ENCODE measurements at places on chromosomes 5 and 9.

DNA sequence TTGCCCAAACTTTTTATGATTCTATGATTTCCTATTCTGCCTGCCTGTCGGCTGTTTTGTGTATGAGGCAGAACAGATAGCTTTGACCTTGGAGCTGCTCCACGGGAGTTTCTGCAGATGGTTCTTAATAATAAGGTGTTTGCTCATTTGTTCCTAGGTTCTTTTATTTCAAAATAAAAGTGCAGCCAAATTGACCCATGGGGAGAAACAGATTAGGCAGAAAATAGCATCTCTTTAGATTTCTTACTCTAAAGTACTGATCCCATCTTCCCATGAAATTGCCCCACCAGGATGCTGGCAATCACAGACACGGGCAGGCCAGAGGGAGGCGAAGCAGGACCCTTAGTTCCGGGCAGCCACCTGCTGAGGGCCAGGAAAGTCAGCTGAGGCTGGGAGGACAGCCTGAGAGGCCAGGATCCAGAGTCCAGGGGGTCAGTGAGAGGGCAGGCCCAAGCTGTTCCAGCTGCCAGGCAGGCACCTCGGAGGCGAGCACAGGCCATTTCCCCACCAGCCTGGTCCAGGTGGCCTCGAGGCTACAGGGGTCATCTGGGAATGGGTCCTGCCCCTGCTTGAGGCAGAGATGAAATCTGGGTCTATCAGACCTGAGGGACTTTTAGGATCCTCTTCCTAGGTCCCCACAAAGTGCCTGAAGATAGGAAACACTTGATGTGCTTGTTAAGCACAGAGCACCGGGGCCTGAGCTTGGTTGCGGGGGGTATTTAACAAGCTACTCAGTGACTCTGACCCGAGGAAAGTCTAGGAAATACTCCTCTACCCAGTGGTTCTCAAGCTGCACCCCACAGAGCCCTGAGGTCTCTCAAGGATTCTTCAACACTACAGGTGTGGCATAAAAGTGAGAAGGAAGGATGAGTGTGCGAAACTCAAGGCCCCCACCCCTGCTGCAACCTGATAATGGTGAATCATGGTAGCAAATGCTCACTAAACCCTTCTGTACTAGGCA lies 145.4 kb downstream of the CMYA5 start:
- DNase-seq, result no peak

GRCh38 chr9:120040896-120041295 lies 539.1 kb downstream of the CDK5RAP2 start:
- no peak for DNase-seq

- no peak for DNase-seq
Observed at GRCh38 chr5:63686938-63687337, 275.3 kb downstream of the HTR1A start.

DNA sequence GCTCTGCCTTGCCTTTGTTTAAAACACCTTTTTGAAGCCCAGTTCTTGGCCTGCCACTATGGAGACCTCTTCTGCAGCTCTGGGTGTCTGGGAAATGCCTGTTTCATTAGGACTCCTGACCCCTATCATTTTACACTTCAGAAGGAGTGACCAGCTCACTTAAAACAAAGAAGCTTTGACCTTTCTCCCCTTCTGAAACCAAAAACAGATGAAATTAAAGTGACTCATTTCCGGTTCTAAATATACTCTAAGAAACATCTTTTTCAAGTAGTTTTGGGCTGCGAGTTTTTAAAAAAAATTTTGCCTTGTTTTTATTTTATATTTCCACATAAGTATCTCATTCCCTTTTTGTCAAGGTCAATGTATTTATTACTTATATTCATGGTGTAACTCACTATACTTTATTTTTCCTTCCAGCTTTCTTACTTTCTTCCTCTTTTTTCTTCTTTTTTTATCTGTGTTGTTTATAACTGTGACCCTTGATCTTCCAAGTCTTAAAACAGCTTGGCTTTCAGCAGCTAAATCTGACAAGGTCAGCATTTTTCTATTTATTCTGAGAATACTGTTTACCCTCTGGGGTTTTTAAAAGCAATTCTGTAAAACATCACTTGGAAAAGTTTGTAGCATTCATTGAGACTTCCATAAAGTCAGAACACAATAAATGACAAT lies 672.9 kb downstream of the NR2F1-AS1 start:
- DNase-seq, result no peak

- no peak for DNase-seq
Observed at GRCh38 chr5:121384359-121384758, 467.3 kb upstream of the FTMT start.

DNA sequence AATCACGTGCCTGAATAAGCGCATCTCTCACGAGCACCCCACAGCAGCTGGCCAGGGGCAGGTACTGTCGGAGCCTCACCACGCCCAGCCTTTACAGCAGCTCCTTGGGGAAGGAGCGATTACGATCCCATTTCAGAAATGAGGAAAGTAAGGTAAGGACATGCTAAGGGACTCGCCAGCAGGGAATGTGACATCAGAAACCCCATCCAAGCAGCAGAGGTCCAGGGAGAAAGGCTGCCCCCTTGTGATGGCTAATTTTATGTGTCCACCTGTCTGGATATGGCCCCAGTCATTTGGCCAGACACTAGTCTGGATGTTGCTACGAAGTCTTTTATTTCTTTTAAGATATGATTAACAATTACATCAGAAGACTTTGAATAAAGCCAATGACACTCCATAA lies 77.3 kb downstream of the UBE2QL1 start:
- DNase-seq, result no peak

DNA sequence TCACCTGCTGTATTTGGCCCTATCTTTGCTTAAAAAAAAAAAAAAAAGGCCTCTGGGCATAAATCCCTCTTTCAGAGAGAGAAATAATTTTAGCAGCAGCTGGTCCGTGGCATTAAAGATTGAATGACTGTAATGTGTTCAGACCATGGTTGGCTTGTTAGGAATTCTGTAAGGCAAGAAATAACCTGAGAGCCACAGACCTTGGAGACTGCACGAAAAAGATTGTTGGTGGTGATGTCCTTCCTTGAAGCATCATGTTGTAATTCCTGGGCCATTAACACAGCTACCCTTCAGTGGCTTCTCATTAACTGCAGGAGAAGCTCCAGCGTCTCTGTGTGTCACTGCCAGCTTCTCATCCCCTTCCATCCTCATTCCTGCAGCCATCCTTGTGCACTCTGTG lies 79.0 kb downstream of the SGCD start:
- no peak for DNase-seq

GRCh38 chr5:21452449-21452848 lies 1400.7 kb downstream of the CDH12 start:
- DNase-seq, result no peak

- no peak for DNase-seq
Observed at GRCh38 chr9:69120380-69121154, 53.5 kb upstream of the TJP2 start.

- DNase-seq, result peak; percentile 16
Observed at GRCh38 chr9:36855448-36856315, 178.4 kb downstream of the PAX5 start.

- no peak for DNase-seq
Observed at GRCh38 chr5:144247131-144247530, 76.5 kb downstream of the KCTD16 start.

DNA sequence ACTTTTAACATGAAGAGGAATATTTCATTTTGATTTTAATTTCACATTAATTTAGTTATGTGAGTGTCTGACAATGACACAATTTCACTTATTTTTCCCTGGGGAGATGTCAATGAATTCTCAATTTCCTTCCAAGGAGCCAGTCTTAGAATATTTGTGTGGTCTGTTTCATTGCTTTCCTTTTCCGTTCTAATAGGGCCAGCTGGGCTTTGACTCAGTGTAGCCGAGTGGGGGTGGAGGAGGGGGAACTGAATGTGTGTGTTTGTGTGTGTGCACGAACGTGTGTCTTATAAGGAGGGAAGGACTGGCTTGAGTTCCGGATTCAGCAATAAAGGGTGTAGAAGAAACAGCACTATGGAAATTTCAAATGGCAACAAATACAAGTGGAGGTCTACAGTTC lies 100.0 kb downstream of the BASP1 start:
- no peak for DNase-seq

DNA sequence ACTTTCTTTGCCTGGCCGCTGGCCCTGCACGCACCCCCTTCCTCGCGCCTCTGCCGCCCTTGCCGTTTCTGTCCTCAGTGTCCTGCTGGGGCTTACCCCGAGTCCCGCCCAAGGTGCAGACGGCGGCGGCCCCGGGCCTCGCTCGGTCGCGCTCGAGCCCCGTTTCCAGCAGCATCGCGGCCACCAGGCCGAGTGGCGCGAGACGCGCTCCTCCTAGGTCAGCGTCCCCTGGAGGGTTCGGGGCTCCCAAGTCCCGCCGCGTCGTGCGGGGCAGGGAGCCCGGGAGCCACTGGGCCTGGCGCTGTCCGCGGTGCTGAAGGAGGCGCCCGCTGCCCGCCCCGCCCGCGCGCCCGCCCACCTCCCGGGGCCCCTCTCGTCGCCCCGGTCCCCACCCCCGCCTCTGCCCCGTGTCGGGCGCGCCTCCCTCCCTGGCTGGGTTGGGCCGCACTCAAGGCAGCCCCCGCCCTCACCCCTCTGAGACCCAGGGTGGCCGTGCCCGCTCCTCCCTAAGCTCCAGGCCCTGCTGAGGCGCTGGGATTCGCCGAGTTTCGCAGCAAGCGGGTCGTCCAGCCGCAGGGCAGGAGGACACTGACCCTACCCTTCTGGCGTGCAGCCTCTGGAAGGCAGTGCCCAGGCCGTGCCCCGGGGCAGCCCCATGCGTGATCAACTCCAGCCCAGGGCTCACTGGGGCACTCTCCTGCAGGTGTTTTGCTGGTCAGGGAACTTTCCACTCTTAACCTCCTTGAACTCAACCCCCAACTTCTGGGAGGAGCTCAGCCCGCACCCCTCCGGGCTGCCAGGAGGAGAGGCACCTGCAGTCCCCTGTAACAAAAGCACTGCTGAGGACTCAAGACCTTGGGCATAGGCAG lies at the start of gene LHX3:
Gene LHX3 (minus strand): TSS at position 291 of the 869 bp plus-strand sequence. CDS start 116 bp downstream, at position 175.
- peak; percentile 33 for DNase-seq

DNA sequence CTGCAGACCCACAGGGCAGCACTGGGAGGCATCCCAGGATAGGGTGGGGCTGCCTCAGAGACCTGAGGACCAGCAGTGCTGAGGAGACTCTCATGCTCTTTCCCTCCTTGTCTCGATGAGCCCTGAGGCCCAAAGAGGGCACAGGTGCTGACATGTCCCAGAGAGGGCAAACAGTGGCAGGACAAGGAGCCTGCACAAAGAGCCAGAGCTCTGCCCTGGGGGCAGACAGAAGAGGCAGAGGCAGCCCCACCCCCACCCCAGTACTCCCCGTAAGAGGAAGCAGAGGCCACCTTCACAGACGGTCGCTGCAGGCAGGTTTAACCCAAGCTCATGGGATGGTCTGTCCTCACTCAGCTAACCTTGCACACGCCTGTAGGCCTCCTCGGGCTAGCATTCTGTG lies 29.4 kb upstream of the TTLL11 start:
- DNase-seq, result no peak

DNA sequence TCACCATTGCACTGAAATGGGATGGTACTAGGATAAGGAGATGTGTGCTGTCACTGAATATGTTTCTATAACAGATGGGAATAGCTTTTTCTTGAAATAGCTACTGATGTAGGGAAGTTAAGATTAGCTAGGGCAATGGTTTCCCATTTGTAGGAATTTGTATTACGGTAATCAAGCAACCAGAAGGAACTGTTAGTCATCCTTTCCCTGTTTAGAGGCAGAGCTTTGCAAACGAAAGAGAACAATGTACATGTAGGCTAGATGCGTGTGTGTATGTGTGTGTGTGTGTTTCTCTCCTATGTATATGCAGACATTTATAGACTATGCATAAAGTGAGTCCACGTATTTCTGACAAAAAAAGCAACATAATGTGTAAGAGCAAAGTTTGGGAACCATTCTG lies 171.9 kb upstream of the GRIA1 start:
- no peak for DNase-seq

DNA sequence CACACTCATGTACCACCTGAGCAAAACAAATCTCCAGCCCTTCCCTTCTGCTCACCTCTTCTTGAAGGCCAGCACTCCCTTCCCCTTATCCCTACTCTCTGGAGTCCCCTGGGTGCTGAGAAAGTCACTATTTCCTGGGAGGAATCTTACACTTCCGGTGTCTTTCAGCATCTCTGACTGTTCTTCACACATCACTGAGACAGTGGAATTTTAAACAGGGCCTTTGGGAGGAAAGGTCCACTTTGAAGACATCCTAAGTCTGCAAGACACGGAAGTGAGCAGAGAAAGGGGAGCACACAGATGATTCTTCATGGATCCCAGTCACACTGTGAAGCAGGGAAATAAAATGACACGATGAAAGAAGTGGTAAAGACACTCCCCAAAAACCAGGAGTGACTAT lies 25.6 kb downstream of the FRMD3 start:
- no peak for DNase-seq

DNA sequence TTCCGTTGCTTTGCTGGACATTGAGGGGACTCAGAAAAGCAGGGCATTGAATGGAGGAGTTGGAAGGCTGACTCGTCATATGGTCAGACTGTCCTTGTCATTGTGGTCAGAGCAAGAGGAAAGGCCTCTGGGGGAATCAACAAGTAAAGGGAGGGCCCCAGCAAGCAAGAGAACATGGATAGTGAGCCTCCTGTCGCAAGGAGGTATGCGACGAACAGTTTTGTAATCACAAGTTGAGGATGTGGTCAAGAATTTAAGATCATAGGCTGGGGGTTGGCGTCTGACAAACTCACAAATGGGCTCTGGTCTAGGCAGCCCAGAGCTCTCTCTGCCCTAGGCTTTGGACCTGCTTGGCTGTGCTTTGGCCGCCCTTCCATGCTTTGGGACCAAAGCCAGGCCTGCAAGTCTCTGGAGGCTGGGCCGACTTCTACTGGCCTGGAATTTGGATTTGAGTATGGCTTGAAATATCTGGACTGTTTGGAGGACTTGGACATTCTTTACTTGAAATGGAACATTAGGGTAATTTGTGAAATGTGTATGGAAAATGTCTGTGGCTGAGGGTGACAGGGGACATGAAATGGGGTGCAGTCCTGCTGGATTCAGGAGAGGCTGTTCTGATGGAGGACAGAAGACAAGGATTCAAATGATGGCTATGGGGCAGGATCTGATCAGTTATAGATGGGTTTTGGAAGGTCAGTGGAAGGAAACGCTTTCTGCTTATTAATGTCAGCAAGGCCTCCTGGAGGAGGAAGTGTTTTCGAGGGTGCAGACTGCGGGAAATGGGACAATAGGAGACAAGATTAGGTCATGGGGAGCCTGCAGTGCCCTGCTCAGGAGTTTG lies 19.2 kb upstream of the NDST1 start:
- no peak for DNase-seq

GRCh38 chr5:77550406-77550805 lies 58.3 kb upstream of the WDR41 start:
- no peak for DNase-seq

DNA sequence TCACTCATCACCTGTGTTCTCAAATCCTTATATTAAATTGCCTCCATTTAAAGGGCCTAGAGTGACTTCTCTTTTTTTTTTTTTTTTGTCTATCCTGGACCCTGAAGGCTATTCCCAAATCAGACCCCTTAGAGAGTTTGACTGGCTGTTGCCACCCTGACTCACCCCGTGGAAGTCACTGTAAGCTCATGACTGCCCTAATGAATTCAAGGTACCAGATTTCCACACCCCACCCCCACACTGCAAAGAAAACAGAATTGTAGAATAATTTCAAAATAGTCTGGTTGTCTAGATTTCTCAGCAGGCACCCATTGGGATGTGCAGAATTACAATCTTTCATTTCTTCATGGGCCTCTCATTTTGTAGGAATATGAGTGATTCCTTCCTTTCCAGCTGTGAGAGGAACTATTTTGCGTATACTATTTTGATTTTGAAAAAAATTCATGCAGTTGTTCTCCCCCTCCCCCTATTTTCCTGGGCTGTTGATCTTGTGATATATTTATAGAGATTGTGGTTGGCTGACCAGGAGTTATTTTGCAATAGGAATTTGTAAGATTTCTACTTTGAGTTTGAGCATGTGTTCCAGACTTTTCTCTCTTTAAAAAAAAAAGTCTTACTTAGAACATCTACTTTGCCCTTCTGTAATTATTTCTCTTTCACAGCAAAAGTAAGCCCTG lies 79.1 kb downstream of the ZNF618 start:
- no peak for DNase-seq

All from stimulated activated CD4-positive, alpha-beta T cell treated with anti-CD3 and anti-CD28 coated beads, Interleukin-4, amount 100 ng/mL, for 4 hours (primary cell).